ENCODE measurements at places on chromosomes 13 and 19. TPM values are rescaled to one million over a fixed set of nuclear protein-coding genes. Genes with fewer than 3 reads are reported as not detected.

GRCh38 chr19:48674216-48674809, 1.5 kb upstream of the NTN5 start:
- ATAC-seq, result no peak

GRCh38 chr19:35373492-35373891, 2.6 kb downstream of the GPR42 start:
- no peak for ATAC-seq

- ATAC-seq, result no peak
Observed at GRCh38 chr13:113937073-113937472, 36.8 kb downstream of the C13orf46 start.

- peak; percentile 11 for ATAC-seq
Observed at GRCh38 chr19:41870401-41870873, 6.6 kb upstream of the CD79A start.

Gene C13orf46
- 0.22 TPM for total RNA-seq

Gene PRODH2
- 0.32 TPM for total RNA-seq
